ENCODE measurements at places on chromosomes 6 and 20. TPM values are rescaled to one million over a fixed set of nuclear protein-coding genes. Genes with fewer than 3 reads are reported as not detected.

DNA sequence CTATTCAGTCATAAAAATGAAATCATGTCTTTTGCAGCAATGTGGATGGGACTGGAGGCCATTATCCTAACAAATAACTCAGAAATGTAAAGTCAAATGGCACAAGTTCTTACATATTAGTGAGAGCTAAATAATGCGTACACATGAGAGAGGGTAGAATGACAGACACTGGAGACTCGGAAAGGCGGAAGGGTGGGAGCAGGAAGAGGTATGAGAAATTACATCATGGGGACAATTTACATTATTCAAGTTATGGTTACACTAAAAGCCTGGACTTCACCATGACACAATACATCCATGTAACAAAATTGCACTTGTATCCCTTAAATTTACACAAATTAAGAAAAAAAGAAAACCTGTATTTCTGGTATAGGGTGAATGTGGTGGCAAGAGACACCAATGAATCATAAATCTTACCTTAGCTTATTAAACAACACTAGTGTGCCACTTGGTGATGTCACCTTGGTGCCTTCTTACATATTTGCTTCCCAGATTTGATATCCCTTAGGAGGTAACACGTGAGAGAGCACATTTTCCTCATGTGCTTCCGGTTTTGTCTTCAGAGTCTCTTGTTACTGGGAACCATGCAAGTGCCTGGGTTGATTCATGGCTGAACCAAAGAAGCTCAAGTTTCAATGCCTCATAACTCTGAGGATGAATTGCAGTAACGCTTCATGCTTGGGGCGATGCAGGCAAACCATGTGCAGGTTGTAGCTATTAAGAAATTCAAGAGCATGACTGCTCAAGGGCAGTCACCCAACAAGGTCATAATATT is 84.6 kb downstream of the DCDC2 start:
- no peak for DNase-seq

DNA sequence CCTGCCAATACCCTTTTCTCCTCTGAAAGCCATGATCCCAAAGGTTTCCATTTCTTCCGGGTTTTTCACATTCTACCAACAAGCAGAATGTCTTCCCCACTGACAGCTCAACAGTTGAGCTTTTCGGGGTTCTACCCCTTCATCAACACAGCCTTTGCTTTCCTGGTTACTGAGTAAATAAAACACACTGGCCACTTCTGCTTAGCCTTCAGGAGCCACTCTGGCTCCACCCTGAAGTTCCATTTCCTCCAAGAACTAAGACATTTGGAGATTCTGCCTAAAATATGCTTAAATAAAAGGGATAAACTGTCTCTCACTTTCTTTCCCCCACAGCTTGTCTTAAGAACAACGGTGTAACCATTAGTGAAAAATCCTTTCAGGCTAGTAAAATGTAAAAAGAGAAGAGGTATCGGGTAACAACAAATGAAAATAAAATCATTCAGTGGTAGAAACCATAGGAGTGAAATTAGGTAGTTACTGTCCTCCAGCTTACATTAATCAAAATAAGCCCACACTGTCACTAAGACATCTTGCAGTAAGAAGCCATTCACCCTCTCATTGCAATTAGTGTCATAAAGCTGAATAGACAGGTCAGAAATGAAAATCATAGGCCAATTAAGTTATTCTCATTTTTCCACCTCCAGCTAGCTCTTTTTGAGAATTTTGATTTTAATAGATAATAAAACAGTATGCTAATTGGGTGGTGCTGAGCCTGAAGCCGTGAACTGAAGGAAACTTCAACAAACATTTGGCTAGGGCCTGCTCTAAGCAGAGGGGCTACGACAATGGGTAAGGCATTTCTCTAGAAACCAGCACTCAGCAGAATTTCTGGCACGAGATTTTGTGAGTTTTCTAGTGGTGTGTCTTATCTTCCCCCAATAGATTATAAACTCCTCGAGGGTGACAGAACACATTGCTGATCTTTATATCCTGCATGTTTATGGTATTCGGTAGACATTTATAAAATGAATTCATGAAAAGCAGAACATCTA is 194.2 kb downstream of the KHDC1L start:
- no peak for DNase-seq

DNA sequence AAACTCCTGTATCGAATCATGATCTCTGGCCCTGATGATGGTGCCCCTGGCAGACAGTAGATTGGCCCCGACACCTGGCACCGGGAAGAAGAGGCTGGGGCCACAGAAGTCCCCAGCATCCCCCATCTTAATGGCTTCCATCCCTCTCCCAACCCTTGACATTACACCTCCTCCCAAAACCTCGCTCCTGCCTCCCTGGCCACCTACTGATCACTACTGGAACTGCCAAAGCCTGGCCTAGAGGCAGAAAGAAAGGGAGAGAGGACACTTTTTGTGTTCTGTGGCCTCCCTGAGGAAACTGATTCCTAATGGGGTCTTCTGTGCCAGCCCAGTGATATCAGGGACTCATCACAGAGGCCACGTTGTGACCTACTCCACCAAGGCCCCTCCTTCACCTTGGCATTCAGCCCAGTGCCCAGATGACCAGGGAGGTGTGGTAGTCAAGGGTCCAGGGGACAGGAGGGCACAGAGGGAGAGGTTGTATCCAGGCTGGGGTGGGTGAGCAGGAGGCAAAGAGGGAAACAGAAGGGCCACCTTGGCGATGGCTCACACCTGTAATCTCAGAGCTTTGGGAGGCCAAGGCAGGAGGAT is 6.1 kb downstream of the C20orf173 start:
- DNase-seq: peak; percentile 17

Gene FIG4
- total RNA-seq: 3.3 TPM

Gene NPBWR2
- total RNA-seq: 0.47 TPM

Gene RFX6
- total RNA-seq: not detected

DNA sequence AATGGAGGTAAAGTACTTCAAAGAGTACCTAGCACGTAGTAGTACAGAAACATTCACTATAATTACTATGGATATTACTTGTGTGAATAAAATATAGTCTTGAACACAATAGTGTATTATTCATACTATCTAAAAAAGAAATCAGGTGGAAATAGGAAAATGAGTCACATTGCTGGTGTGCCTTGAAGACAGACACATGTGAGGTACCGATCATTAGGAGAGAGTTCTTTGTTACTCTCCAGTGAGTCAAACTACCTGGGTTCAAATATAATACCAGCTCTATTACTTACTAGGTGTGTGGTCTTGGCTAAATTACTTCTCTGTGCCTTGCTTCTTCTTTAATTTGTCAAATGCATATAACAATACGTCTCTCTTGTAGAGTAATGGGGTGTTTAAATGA is 50.8 kb upstream of the BEND6 start:
- DNase-seq: no peak

Data from CD4-positive, alpha-beta T cell (primary cell).